ENCODE measurements at places on chromosomes 5 and 9.
A peak's percentile ranks its signal among the peaks of the same experiment; 100 is the strongest.

- DNase-seq = no peak
Observed at GRCh38 chr5:180098991-180099732, 27.6 kb upstream of the RNF130 start.

- DNase-seq = peak; percentile 17
Observed at GRCh38 chr5:116135344-116135743, 50.5 kb downstream of the COMMD10 start.

DNA sequence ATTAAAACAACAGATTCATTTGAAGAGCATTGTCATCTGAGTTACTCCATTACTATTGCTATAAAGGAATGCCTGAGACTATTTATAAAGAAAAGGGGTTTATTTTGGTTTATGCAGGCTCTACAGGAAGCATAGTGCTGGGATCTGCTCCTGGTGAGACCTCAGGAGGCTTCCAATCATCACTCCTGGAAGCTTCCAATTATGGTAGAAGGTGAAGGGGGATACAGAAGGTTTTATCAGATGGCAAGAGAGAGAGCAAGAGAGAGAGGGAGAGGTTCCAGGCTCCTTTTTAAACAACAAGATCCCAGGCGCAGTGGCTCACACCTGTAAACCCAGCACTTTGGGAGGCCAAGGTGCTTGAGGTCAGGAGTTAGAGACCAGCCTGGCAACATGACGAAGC is 63.5 kb downstream of the ASS1 start:
- DNase-seq = no peak

- DNase-seq = no peak
Observed at GRCh38 chr9:107541523-107541922, 52.0 kb upstream of the KLF4 start.

DNA sequence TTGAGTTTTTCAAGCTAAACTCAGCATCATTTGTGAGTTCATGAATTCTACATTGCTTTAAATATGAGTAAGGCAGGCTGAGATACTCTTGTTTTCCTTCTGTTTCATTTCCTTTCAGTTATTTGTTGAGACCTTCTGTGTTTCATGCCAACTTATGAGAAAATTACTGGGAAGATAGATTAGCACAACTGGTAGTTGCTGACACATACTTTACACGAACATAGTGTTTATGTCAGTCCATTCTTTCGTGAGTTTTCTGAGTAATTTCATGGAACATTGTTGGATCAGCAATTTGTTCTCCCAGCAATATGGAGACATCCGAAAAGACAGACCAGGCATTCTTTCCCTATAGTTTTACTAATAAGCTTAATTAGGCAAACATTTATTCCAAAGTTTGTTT is 102.0 kb upstream of the SMC5 start:
- no peak for DNase-seq

- no peak for DNase-seq
Observed at GRCh38 chr9:27426511-27427271, 97.4 kb upstream of the IFNK start.

DNA sequence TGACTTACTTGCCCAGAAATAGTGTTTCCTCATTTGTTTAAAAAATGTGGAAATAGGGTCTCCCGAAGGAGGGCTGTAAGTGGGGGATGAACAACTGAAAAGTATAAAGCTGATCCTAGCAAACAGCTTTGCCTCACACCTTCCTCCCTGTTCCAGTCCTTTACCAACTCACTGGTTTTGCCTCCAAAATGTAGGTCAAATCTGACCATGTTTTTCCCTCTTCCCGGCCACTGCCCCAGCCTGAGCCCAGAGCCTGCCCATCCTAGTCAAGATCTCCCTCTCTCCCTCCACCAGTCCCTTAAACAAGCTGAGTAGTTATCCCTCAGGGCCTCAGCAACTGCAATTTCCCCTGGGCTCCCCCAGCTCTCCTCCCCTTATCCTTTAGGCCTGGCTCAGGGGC is 82.4 kb upstream of the FBXW11 start:
- no peak for DNase-seq

DNA sequence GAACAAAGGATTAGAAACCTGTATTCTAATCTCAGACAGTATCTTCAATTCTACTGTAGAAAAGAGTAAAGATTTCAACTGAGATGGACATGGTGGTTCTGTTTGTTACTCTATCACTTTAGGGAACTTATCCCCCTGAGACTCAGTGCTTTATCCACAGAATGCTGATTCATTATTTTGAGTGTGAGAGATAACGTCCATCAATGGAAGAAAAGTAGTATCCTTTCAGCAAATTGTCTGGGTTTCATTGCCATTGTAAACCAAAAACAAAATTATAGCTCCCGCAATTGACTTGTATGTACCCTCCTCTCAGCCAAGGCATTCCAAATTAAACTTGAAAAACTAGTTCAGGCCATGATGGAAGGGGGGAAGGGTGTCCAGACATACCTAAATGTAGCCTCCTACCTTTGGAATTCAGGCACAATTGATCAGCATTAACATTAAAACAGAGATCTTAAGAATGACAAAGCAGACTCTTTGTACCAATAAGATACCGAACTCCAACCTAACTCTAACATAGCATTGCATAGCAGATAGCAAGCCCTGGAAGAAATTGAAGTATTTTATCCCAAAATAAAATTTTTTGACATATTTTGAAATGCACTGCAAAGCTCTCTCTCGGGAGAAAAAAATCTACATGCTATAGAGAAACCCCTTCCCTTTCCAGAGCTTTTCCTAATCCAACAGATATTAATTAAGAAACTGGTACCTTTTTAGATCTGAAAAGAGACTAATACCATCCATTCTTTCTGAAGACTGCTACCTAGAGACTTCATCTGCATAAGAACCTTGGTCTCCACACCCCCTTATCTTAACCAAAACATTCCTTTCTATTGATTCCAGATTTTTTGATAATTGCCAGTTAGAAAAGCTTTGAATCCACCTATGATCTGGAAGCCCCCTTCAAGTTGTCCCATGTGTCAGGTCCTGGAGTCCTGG is 1055.7 kb downstream of the PTPRD start:
- DNase-seq = no peak

- no peak for DNase-seq
Observed at GRCh38 chr5:31995006-31995405, 179.1 kb downstream of the GOLPH3 start.

DNA sequence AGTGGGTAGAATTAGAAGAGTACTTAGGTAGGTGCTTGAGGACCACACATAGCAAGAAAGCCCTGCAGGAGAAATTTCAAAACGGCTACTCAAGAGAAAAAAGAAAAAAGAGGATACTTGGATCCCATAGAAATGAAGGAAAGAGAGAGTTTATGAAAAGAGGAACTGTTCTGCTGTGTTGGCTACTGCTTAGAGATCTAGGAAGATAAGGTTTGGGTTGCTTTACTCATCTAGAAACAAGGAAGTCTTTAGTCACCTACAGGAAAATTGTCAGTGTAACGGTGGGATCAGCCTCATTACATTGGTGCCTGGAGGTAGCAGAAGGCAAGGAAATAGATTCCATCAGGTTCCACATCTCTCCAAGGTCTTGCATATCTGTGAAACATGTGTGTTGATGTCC is 14.8 kb upstream of the C5orf46 start:
- no peak for DNase-seq

DNA sequence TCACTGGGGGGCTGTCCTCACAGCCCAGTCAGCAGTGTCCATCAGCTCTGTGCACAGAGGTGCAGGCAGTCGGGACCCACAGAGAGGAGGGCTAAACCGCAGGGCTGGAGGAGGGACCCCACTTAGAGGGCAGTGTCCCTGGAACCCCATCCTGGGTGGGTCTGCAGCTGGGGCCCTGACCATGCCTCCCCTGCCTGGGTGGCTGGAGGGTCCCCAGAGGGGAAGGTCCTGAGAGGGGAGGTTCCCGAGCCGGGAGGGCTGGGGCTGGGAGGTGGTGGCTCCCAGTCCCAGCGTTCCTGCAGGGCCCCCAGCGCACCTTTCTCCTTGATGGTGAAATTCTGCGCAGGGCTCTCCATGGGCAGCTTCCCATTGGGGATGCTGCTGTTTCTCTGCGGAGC is 32.7 kb downstream of the EXOC3 start:
- DNase-seq = no peak

DNA sequence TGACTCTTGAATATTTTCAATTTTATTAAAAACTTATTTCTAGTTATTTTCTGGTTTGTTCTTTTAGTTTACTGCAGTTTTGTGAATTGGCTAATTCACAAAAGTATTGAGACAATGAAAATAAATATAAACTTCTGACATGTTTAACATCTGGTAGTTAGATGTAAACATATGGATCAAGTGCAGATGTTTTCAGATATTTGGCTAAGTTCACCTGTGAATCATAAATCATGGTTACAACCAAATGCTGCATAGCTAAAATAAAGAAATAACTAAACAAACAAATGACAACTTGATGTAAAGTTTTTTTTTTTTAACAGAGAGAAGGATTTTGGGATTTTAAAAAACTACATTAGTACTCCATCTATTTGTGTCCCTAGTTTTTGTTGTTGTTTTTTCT is 484.6 kb downstream of the SLCO4C1 start:
- no peak for DNase-seq

GRCh38 chr9:133261753-133262120 is 13.3 kb downstream of the ABO start:
- DNase-seq = no peak

- DNase-seq = no peak
Observed at GRCh38 chr5:104353371-104353770, 790.8 kb upstream of the NUDT12 start.

GRCh38 chr5:76451031-76451701 is 48.1 kb downstream of the IQGAP2 start:
- no peak for DNase-seq

DNA sequence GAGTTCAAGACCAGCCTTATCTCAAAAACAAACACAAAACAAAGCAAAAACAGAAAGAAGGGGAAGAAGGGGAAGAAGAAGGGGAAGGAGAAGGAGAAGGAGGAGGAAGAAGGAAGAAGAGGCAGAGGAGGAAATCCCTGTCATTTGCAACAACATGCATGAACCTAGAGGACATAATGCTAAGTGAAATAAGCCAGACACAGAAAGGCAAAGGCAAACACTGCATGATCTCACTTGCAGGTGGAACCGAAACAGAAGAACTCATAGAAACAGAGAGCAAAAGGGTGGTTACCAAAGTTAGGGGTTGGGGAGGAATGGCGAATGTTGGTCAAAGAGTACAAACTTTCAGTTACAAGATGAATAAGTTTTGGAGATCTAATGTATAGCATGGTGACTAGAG is 135.4 kb downstream of the UGCG start:
- no peak for DNase-seq

DNA sequence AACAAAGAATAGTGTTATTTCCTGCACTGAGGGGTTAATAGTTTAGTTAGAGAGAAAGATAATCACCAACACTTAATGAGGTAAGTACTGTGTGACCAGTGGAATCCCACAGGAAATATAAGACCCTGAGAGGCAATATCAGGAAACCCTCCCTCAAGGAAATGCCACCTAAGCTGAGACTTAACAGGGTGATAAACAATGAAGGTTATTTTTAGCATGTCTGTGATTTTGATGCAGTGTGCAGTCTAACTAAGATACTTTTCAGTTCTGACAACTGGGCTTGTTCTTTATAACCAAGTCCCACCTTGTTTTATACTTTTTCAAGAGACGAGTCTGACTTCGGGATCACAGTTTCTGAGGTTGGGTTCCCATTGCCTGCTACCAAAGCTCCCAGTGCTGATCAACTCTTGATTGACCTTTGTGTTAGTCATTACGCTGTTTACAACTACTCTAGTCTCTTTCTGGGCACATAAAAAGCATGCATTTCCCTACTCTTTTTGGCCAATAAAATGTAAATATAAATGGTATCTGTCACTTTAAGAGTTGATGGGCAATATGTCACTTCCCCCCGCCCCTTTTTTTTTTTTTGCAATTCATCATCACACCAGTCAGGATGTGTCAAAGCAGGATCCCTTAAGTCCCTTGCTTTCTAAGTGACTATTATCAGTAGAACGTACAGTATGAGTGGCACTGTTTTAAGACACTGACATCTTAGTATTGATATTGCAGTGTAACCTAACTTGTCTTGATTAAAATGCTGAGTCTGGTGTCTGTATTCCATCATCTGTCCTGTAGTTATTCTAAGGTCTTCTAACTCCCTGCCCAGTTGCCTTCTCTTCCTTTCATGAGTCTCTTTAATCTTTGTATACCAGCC is 31.4 kb downstream of the C6 start:
- DNase-seq = no peak

DNA sequence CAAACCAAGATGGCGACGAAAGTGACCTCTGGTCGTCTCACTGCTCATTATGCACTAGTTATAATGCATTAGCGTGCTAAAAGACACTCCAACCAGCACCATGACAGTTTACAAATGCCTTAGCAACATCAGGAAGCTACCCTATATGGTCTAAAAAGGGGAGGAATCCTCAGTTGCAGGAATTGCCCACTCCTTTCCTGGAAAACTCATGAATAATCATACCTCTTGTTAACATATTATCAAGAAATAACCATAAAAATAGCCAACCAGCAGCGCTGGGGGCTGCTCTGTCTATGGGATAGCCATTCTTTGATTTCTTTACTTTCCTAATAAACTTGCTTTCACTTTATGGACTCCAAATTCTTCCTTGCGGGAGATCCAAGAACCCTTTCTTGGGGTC is 595.7 kb upstream of the KLF4 start:
- DNase-seq = no peak

DNA sequence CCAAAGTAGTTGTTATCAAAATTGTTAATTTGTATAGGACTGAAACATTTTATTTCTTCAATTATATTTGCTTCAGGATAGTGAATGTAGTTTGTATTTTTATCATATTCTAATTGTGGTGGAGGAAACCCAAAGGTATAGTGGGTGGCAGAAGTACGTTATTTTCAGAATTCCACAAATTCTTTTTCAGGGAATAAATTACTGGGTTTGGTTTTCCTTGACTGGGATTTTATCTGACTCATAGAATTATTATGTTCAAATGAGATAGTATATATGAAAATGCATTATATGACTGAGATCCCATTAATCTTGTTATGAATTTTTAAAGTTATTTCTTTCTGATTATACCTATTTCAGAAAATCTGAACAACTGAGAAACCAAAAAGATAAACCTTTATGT is 73.7 kb downstream of the VPS13A start:
- DNase-seq = no peak

Measured in stimulated activated naive CD8-positive, alpha-beta T cell treated with anti-CD3 and anti-CD28 coated beads, Interleukin-15, Interleukin-2, amounts not matched to agents 100 U/mL and 50 U/mL, for 24 hours (primary cell).